ENCODE measurements at places on chromosomes 3 and 15.

- no peak for DNase-seq
These were observed 79.0 kb downstream of the RPLP1 start for GRCh38 chr15:69531665-69532027.

DNA sequence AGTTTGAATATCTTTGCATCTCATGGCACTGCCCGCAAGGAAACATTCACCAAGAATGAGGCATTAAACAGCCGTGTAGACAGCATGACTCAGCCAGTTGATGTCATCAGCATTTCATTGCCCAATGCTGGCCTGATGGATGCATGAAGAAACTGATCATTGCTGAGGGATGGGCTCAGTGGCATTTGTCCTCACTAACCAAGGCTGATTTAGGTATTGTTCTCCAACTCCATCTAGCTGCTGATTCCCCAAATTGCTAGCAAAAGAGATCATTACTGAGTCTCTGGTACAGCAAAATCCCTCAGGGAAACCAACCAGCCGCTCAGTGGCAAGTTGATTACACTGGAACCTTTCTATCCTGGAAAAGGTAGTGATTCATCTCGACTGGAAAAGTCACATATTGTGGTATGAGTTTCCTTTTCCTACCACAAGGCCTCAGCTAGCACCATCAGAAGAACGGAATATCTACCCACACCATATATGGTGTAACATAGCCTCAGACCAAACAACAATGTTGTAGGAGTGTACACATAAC lies 186.5 kb upstream of the GAP43 start:
- no peak for DNase-seq

DNA sequence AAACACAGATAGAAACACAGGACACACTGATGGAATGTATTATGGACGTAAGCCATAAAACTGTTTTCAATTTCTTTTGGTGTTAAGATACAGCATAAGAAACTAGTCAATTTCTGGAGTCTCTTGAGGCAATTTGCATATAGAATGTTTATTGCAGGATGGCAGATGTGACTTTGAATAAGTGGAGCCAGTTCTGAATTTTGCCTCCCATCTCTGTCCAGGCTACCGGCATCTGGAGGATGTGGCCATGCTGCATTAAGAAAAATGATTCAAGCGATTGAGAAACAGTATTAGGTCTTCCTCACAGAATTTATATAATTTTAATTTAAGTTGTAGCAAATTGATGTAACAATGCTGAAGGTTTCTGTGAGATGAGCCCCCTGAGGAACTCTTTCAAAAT lies 81.5 kb downstream of the CHST2 start:
- DNase-seq: no peak

DNA sequence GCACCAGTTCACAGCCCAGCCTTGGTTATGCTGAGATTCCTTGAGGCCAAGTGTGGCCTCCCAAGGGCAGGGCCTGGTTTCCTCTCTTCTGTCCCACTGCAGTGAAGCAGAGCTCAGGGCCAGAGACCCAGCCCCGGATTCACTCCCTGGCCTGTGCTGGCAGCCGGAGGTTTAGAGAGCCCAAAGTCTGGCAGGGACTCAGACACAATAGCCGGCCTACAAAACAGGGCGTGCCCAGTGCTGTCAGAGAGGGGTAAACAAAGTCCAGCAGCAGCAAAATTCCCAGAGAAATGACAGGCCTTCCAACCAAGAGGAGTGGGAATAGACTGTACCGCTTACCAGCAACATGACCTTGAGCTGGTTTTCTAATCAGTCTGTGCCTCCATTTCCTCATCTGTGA lies 14.0 kb downstream of the VIPR1 start:
- no peak for DNase-seq

DNA sequence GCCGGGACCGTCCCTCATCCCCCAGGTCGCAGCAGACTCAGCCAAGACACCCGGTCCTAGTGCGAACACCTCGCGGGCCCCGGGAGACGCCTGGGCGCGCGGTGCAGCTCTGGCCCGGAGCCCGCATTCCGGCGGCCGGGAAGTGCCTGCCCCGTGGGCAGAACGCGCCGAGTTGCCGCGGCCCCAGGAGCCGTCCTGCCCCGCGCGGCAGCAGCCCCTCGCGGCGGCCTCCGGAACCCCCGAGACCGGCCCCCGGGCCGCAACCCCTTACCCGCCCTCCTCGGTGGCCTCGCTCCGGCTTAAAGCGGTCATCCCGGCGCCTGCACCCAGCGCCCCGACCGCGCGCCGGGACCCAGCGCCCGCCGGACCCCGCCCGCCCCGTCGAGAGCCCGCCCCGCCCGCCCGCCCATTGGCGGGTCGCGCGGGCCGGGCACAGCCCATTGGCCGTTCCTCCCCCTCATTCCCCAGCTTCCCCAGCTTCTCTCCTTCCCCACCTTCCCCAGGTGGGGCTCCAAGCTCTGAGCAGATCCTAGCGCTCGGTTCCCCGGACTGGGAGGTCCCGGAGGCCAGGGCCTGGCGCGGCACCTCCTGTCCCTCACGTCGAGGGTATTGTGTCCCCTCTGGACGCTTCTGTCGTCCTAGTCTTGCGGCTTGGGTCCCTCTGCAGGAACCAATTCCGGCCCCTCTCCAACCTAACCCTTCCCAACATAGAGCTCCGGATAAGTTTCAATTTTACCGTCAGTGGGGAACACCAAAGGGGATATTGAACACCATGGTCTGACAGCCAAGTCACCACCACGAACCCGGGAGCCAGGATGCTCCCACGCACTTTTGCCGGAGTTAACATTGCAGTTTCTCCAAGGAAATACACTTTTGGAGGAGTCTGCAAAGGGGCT lies at the start of gene GRAMD2A:
Gene GRAMD2A, minus strand, starts transcription at position 328 of the 896 bp plus-strand sequence.
- DNase-seq: no peak

DNA sequence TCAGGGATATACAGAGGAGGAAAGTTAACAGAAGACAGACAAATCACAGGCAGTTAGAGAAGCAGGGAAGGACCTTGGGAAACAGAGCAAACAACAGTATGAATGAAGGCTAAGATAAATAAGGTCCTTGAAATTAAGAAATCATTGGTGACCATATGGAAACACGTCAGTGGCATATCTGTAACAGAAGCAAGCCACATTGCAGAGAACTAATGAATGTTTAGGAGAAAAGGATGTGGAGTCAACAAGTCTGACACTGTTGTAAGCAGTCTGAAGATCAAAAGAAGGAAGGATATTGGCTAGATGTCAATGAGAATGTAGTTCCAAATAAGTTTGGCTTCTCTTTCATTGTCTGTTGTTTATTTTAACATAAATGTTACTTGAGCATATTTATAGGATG lies 542.4 kb downstream of the UNC13C start:
- DNase-seq: no peak

DNA sequence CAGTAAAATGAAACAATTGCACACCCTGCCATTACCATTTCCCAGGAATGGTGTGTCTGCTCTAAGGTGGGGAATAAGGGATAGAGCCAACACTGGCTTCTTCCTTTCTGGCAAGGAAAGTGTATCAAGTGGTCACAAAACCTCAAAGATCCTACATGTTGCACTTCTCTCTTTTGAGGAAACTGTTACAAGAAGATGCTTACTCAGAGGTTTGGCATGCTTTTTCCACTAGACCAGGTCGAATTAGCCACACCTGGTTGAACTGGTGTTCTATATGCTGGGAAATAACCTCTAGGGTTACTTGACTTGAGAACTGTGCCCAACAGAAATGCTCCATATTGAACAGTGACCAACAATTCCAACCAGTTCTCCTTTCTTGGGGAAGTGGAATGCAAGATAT lies 102.9 kb downstream of the LRRN1 start:
- DNase-seq: no peak

GRCh38 chr15:96285305-96285704 lies 45.2 kb upstream of the NR2F2 start:
- no peak for DNase-seq

- no peak for DNase-seq
These were observed 19.2 kb downstream of the RARRES1 start for GRCh38 chr3:158713094-158713499.

DNA sequence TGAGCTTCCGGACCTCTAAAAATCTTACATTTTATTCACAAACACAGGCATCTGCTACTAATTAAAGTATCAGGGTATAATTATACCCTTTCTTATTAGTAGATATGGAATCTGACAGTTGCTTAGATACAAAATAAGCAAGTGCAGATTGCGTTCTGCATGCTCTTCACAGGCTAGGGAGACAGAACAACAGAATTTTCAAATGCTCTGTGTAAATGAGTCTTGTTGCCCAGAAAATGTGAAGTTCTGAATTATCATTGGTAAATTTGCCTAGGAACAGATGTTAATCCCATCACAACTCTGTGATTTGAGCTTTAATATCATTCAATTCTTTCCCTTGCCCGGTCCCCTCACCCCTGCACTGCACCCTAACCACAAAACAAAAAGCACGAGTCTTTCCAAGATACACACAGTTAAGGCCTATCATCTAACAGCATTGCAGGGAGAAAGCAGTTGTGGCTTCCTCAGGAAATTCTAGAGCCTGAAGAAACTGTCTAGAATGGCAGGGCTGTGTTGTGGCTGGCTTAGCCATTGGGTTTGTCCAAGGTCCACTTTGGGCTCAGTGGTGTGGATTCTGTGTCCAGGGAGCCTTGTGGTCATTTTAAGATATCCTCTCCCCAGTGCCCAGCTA lies 119.8 kb downstream of the PDCD6IP start:
- DNase-seq: no peak

DNA sequence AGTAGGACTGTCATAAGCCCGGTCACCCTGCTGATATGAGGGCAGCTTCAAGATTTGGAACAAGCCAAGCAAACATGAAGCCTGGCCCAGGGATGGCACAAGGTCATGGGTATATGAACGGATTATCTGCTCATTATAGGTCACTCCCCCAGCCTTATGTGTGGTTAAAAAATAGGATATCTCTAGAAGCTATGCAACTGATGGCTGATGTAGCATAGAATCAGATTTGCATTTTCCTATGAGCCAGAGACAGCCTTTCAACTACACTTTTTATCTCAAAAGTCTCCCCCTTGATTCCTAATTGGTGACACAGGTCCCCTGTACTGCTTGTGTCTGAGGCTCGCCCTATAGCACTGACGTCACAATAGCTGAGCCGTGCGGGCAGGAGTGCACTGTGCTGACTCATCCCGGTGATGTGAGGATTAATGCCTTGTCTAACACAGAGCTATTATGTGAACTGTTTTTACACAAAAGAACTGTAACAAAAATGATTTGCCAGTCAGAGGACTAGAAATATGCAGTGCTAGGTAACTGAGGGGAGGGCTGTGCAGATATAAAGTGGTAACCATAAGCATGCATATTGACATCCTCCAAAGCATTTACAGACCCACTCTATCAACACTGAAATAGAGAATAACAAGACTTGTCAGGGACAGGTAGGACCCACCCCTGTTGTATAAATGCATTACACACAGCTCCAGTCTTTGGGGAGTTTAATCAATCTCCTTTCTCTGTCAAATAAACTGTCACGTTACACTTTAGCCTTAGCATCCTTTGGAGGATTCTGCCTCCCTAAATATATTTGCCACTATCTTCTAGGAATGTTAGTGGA lies 204.9 kb downstream of the TIGIT start:
- DNase-seq: no peak

DNA sequence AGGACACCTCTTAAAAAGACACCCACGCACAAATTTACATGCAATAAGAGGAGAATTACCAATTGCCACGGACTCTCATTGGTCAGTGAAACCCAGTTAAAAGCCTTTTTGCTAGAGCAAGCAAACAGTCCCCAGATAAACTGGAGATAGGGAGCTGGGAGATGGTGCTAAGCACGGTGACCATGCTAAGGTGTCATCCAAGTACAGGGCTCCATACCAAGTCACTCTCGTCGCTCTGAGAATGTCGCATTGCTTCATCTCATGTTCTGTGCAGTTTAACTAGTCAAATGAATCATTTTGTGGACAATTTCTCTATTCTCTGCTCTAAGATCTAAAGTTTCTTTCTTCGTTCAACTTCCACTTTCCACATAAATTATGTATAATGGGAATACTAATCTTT lies 581.9 kb downstream of the AGBL1 start:
- no peak for DNase-seq

DNA sequence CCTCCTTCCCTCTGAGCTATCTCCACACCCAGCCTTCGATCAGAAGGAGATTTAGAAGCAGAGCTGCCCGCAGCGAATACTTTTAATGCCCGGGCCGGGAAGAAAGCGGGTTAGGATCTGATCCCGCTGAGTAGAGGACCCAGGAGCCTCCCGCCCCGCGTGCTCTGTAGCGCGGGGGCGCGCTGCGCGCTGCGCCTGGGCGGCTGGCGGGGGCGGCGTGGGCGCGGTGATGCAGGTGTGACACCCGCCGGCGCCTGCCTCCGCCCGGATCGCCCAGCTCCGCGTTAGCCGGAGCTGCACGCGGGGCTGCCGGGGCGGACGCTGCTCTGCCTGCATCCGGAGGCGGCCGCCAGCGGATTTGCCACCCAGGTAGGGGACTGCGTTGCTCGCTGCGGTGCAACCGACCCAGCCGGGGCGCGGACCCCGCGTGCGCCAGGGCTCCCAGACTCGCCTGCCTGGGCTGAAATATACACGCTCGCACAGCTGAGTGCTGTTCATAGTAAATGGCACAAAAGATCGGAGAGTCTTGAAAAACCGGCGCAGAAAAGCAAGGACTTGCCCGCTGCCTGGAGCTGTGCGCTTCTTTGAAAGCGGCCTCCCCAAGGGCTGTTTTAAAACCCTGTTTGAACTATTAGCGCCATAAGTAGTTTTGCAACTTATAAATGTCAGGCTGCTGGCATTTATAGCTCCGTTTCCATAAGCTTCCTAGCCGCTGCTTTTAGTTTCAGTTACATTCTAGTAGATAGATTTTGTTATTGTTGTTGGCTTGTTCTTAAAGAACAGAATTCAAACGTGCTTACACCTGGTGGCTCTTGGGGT lies at the start of gene SV2B:
Gene SV2B, plus strand, starts transcription at position 263 of the 819 bp plus-strand sequence. CDS start 126,007 bp downstream, outside the sequence.
- DNase-seq: peak; percentile 45

GRCh38 chr15:99421172-99421656 lies 144.6 kb upstream of the MEF2A start:
- DNase-seq: no peak

DNA sequence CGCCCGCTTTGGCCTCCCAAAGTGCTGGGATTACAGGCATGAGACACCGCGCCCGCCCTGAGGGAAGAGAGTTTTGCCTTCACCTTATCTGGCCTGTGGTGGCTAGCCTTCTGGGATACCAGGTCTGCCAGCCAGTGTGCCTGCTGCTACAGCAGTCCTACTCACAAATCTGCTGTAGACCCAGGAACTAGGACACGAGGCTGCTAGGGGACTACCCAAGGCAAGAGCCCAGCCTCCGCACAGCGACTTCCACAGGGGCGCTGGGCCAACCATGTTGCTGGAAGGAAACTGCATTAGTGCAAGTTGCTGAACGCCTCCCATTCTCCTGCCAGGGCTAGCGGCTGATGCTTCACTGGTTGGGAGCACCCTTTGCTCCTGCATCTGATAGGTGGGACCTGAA lies 53.7 kb downstream of the DHX30 start:
- DNase-seq: no peak

DNA sequence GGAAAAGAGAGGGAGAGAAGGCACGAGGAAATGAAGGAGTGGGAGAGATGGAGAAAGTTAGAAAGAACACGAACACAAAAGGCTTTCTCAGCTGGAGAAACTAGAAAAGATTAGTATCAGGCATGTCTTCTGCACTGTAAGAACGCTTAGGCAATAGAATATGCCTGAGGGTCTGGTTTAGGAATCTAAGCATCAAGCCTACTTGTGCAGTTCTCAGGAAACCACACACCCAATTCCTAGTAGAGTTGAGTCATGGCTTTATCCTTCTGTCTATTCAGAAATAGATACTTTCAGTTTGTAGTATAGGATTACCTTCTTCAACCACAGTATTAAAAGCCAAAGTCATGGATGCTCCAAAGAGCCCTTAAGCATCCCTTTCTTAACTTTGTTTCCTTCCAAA lies 969.4 kb downstream of the NTRK3 start:
- DNase-seq: no peak

Data from NCI-H345 (cell line).